ENCODE measurements at places on chromosomes 4 and X. TPM values are rescaled to one million over a fixed set of nuclear protein-coding genes. Genes with fewer than 3 reads are reported as not detected.

PWWP3B gene
- polyA plus RNA-seq, result 22.3 TPM

GPR173 gene
- polyA plus RNA-seq, result 2.4 TPM

TMEM150C gene
- 7.7 TPM for polyA plus RNA-seq

DCAF8L1 gene
- 1.4 TPM for polyA plus RNA-seq
